ENCODE measurements at places on chromosomes 2 and 18.

- DNase-seq: no peak
These were observed 10.4 kb downstream of the SERPINB12 start for GRCh38 chr18:63552581-63552980.

- DNase-seq: no peak
These were observed 179.0 kb downstream of the KLHL29 start for GRCh38 chr2:23563673-23564614.

DNA sequence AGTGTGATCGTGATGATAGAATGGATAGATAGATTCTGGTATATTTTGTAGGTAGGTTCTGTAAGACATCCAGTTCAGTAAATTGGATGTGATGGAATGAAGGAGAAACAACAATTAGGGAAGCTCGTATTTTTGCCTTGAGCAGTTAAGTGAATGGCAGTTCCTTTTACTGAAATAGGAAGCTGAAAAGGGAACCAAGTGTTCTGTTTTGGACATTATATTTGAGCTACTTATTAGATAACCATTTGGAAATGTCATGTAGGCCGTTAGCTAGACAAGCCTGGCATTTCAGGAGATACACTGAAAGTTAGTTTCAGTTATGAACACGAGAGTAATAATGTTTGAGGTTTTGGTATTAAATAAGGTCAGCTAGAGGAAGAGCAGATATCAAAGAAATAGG, 41.5 kb downstream of the MARCHF7 start:
- no peak for DNase-seq

DNA sequence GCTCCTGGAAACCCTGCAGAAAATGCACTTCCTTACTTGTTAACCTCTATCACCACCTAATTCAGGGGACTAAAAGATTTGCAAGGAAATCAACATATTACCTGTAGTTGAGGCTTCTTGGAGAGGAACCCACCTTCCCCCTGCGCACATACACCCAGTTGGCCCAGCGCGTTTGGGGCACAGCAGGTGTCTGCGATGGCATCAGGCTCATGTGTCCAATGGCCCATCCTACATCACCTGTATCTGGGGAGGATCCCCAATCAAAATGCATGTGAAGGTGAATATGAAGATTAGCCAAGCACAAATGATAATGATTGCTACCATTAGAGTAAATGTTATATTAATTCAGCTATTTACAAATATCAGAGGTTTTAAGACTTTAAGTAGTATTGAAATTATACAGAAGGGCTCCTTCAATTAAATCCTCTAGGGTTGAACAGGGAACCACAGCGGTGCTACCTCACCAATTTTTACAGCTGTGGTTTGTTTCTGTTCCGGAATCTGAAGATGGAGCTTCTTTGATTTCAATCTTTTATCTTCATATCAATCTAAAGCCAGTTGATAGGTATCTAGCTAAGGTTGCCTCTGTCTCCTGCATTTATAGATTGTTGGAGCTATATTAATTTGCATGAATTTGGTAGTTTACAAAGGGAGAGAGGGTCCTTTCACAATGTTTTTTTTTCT, 486.0 kb downstream of the RNF144A start:
- DNase-seq: no peak

DNA sequence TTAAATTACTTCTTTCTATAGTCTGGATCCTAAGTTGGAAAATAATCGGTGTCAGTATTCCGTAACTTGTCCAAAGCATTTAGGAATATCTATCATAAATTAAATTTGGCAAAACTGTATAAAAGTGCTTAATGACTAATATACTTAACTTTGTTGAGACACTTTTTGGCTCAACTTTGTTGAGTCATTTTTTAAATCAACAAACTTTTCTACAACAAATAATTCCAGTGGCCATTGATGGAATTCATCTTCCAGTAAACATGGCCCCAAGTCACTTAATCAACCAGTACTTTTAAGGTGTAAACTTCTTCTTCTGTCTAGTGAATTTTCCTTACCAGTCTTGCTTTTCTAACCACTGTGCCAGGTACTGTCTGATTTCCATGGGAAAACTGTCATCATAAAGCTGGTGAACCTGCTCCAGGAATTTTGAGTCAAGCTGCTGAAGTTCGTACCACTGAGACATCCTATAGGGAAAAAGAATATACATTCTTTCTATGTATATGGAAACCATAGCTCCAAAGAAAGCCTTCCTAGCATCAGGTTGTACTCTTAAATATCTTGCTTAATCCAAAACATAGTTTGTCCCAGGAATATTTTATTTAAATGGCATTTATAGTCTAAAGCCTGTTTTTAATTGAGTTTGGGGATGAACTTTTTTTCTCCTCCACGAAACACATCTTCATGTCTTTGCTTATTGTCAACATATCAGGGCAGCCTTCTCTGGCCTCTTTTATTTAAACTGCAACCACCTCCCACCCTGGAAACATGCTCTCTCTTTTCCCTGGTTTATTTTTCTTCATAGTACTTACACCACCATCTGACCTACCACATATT, 4.2 kb downstream of the STAT1 start:
- DNase-seq: no peak

GRCh38 chr2:113886479-113887008, 3.3 kb upstream of the ACTR3 start:
- DNase-seq: peak; percentile 10

- no peak for DNase-seq
These were observed 1378.1 kb downstream of the DSC3 start for GRCh38 chr18:29664278-29665036.

- no peak for DNase-seq
These were observed 10.8 kb upstream of the NAB1 start for GRCh38 chr2:190637903-190638618.

GRCh38 chr2:118032169-118033013, 18.5 kb upstream of the CCDC93 start:
- no peak for DNase-seq

GRCh38 chr2:103880081-103880834, 973.7 kb upstream of the POU3F3 start:
- DNase-seq: no peak

DNA sequence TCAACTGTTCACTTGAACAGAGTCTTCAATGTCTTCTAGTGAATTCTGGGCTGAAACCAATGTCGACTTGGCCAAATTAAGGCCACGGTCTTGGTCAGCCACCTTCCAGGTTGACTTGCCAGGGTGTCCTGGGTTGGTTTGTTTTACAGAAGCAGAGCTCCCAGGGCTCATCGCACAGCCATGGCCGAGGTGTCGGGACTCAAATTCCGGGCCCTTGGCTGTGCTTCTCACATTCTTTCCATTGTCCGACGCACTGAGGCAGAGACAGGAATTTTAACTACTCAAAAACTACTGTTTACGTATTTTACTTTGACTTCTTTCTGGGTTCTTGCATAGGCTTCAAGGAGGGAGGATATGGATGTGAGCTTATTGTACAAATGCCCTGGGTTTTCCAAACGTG, 51.7 kb downstream of the HPCAL1 start:
- no peak for DNase-seq

DNA sequence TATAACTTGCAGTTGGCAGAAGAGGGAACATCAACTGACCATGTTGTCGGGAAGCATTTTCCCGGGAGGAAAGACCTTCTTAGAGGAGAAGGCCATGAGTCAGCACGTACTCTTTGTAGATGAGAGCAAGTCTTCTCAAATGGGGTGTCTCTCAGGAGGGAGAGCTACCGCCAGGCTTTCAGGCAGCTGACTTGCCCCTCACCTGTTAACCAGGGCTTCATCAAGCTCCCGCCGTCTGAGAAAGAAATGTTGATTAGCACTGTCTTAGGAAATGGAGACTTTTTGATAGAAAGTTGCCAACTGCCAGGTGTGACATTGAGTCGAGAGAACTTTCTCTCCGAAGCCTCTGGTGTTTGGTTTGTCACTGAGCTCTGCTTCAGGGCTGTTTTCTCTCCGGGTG, 196.1 kb downstream of the ZNF407 start:
- DNase-seq: no peak

GRCh38 chr2:157839162-157839801, 36.8 kb downstream of the ACVR1 start:
- no peak for DNase-seq

DNA sequence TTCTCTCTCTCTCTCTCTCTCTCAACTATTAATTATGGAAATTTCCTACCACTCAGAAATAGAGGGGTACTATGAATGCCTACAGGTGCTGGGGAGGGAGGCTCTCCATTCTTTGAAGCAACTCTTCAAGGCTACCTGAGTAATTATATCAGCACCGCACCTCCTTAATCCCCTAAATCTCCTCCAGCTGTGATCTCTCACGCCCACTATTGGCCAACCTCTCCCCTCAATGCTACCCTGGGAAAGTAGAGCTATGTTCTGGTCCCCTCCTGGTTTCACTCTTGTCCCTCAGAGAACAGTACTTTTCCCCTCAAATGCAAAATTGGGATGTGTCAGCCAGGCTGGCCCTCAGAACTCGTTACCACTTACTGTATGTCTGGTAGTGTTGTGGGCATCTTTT, 1.6 kb downstream of the MOCOS start:
- no peak for DNase-seq

DNA sequence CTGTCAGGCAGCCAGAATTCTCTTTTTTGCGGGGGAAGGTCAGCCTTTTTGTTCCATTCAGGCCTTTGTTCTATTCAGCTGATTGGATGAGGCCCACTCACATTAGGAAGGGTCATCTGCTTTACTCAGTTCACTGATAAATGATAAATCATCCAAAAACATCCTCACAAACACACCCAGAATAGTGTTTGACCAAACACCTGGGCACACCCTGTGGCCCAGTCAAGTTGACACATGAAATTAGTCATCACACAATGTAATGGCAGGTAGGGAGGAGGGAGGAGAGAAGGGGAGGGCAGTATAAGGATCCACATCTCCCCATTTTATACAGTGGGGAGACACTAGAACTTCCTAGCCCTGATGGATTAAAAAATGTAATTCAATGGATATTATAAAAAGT, 8.3 kb upstream of the RMC1 start:
- no peak for DNase-seq

DNA sequence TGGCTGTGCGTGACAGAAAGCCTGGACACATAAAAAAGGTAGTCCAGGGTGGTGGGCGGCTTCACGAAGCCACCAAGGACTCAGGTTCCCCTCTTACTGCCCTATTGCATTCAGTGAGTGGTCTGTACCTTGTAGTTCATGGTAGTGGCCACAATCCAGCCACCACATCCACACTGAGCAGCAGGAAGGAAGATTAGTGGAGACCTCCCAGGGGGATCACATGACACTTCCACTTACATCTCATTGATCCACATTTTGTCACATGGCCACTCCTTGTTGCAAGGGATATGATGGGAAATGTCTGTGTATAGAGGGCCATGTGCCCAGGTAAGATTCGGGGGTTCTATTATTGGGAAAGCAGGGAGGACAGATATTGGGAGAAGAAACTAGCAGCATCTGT, 13.7 kb downstream of the IL1R2 start:
- DNase-seq: no peak

GRCh38 chr2:112959109-112959812, 18.5 kb upstream of the IL36G start:
- no peak for DNase-seq

DNA sequence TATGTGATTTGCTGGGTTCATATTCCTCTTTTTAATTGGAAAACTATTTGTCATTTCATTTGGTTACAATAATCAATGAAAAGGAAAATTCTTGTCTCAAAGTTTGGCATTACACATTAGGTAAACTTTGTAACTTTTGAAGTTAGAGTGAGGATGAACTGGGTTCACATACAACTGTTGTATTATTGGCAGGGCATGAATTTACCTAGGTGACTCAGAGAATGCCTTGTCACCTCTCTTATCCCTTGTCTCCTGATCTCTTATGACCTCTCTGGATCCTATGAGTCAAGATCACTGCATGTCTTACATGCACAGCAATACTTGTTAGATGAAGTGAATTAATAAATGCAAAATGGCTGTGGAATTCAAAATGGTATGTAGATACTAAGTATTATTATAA, 563.4 kb upstream of the GCFC2 start:
- DNase-seq: no peak

DNA sequence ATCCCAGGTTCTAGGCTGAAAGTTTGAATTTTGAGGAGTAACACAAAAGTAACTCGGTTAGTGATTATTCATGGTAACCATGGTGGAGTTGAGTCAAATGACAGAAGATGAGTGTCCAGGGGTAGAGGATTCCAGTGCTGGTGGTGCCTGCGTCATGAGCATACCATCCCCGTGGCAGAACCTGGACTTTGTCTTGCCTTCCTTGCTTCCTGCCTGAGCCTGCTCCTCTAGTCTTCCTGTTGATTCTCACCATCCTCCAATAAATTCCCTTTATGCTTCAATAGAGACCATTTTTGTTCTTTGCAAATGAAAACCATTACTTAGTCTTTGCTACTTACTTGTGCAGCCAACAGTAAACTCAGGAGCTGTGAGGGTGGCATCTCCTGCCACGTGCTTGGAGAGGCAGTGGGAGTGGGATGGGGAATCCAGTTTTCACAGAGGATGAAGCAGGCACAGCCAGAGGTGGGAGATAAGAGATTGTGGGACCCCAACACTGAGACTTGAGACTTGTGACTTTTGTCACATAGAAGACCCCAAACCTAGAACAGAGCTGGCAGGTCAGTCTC, 4.1 kb upstream of the YES1 start:
- no peak for DNase-seq

GRCh38 chr18:77478646-77479442, 229.2 kb downstream of the GALR1 start:
- no peak for DNase-seq

DNA sequence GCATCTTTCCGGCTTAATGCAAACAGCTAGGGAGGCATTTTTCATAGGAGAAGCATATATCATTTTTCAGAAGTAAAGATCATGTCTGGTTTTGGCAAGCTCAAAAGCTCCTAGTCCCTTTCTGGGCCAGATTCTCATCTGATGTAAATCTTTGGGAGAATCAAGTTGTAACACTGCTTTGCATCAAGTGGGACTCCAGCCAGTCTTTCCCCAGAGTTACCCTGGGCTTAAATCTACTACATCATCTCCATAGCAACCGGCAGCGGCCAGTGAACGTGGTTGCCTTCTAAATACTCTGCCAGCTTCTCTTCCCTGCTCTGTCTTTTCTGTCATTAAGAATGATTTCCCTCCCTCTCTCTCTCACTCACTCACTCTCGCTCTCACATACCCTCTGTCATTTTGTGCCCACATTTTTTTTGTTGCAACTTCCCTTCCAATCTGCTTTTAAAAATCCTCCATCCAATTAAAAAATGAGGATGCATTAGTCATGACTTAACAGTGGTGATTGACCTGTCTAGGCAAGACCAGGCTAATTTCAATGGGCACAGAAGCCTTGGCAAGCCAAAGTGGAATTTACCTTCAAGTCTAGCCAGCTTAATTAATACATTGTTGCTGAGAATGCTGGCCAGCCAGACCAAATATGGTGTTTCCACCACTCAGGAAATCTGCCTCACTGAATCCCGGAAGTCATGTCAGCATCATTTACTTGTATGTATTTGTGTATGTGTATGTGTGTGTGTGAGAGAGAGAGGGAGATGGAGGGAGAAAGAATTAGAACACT, 93.0 kb downstream of the NRP2 start:
- no peak for DNase-seq

- DNase-seq: no peak
These were observed 34.4 kb upstream of the ALKAL2 start for GRCh38 chr2:322326-322725.

DNA sequence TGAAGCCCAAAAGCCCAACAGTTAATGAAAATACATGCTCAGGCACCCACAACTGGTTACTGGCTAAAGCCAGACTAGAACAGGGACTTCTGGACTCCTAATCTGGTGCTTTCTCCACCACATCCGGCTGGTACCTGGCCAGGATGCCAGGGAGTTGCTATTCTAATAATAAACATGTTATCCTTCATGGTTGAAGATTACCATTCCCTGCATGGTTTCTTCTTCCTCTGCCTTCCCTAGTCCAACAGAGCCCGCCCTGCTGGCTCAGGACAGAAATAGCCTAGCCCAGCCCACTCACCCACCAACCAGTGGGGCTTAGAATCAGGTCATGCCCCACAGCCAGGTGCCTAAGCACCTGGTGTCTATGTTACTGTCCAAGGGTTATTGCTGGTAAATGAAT, 184.2 kb downstream of the TMEM247 start:
- DNase-seq: no peak

Measured in esophagus squamous epithelium (tissue), 5 donors.